Astrocyte of the cerebellum (primary cell): ENCODE measurements at places on chromosomes 2 and 18.

DNA sequence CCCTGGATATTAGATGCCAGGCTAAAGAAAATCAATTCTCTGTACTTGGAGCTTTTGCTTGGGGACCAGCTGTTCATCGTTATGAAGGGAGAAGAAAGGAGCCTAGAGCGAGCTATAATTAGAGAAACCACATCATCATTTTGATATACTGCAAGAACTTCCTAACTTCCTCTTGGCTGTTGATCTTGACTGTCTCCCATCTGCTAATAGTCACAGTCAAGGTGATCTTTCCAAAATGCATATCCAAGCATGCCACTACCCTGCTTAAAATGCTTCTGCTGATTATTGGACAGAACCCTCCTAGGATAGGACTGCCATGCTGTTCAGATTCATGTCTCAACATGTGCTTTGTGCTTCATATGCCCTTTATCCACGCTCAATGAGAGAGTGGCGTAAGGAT, 54.8 kb downstream of the RAPGEF4 start:
- DNase-seq, result no peak

- no peak for DNase-seq
These were observed 27.1 kb downstream of the VPS54 start for GRCh38 chr2:63992061-63992685.

GRCh38 chr2:240568678-240569522, 616 bp downstream of the RNPEPL1 start:
- DNase-seq, result no peak

- no peak for DNase-seq
These were observed 283.0 kb downstream of the MYCN start for GRCh38 chr2:16223161-16223840.

- no peak for DNase-seq
These were observed 2.1 kb downstream of the LBH start for GRCh38 chr2:30233271-30234009.

DNA sequence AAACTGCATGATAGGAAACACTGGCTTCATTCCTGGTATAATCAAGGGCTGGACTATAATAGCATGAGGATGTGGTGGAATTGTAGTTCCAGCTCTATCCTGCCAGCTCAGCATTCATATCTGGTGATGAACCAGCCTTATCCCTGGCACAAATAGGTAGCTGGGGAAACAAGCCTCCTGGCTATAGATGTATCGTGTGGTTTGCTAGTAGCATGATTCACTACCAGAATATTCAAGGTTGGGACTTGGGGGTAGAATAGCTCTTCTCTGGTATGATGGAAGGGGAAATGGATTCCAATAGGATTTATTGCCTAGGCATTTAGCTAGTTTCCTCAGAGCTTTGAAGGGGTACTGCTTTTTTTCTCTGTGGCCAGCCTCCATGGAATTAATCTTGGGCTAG, 532.8 kb downstream of the FBXO15 start:
- peak; percentile 93 for DNase-seq

GRCh38 chr2:158181171-158181570, 79.5 kb downstream of the UPP2 start:
- DNase-seq, result no peak

DNA sequence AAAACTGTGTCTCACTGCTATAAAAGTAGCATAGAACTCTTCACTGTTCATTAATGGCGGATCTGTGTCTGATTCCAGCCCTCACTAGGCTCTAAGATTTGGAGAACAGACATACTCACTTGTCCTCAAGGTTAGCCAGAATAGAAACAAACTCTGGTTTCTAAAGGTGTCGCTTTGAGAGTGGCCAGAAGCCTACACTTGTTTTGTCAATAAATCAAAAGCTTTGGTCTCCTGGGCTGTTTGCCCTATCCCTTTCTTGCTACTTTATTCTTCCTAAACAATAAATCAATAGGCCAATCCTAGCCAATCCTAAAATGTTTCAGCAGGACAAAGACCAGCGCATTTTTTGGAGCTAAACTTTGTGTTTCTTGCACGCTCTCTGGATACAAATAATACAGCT, 1064.6 kb upstream of the CHAC2 start:
- DNase-seq, result no peak

DNA sequence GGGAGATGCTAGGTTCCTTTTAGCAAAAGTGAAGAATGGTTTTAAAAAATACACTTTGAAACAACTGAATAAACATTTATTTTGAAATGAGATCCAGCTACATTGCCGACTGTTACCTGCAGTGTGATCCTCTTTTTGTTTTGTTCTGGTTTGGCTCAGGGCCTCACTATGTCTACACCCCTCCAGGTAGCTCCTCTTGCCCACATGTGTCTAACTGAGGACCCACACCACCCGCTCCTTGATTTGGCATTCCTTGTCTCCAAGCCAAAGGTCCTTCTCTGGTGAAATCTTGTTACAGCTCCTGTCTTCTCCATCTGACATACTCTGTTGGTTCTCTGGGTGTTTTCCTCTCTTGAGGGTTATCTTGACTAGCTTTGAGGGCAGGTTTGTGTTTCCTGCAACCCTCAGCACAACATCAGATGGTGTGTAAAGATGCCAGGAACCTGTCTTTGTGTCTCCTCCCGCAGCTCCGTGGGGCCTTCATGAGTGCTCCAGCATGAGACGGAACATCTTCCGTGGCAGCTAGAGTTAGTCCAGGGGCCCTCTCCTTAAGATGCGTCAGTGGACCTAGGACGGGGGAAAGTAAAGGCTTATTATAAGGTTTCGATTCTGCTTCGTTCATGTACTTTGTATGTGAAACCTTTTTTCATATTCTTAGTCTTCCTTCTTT, 32.1 kb downstream of the MAP4K4 start:
- no peak for DNase-seq

GRCh38 chr2:98388601-98389250, 42.5 kb downstream of the CNGA3 start:
- no peak for DNase-seq

DNA sequence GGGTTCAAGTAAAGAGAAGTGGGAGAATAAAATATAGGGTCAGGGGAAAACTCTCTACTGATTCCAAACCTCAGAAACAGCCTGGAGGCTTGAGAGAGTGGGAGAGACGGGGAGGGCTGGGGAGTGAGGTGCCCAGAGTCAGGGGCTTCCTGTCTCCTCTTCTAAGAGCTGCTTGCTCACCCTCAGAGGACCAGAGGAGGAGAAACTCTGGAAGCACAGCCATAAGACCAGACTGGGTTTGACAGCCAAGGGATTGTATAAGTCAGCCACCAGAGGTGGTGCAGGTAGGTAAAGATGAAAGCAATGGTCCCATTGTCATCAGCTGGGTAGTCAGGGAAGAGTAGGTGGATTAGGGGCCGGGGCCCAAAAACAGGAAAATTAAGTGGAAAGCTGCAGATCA, 259.4 kb downstream of the TNS1 start:
- no peak for DNase-seq

DNA sequence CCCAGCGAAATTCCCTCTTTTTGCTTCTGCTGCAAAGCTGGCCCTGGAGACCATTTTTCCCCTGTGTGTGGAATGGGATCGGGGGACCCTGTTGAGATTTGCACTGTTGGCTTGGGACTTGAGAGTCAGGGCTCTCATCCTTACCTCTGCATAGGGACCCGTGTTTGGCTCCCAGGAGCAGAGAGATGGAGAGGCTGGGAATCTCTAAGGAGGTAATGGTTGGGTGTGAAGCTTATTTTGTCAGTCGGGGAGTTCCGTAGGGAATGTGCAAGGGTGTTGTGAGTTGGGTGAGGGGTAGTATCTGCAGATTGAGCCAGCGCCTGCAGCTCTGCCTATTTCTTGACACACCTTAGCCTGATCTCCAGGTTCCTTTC, 4.5 kb downstream of the GATA6 start:
- no peak for DNase-seq

GRCh38 chr2:140136366-140136765, 1356.2 kb upstream of the NXPH2 start:
- no peak for DNase-seq

DNA sequence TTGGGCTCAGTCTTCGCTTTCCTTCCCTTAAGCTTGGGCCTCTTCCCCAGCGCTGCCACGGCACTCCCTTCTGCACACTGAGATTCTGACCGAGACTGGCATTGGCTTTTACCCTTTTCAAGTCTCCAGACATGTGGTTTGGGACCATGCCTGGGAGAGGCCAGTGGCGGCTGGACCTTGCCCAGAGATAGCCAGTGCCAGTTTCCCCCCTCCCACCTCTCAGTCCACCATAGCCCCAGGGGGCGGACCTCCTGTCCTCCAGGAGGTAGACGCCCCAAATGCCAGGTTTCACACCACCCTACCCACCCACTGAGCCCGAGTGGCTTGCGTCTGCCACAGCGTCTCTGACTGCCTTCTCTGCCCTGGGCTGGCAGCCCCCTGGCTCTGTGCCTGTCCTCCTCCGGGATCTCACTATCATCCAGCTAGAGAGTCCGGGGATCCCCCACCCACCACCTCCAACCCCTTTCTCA, 47.7 kb downstream of the INPP5D start:
- no peak for DNase-seq

- DNase-seq, result no peak
These were observed 96.9 kb downstream of the PHLPP1 start for GRCh38 chr18:62812242-62812641.

DNA sequence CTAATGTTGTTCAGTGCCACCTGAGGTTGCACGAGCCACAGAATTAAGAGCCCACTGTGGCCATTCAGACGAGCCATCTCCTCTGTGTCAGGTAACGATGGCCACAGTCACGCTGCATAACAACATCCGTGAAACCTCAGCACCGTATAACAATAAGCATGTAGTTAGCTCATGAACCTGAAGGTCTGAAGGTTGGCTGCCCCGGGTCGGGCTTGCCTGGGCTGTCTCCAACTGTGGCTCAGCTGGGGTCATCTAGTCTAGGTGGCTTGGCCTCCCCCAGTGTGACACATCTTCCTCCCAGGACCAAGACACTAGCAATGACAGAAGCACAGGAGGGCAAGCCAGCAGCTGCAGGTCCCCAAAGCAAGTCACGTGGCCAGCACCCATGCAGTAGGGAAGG, 258.0 kb downstream of the GLI2 start:
- DNase-seq, result no peak

- no peak for DNase-seq
These were observed 1.1 kb downstream of the PUM2 start for GRCh38 chr2:20349513-20349921.

GRCh38 chr2:45043174-45043573, 33.9 kb upstream of the SIX2 start:
- DNase-seq, result no peak

DNA sequence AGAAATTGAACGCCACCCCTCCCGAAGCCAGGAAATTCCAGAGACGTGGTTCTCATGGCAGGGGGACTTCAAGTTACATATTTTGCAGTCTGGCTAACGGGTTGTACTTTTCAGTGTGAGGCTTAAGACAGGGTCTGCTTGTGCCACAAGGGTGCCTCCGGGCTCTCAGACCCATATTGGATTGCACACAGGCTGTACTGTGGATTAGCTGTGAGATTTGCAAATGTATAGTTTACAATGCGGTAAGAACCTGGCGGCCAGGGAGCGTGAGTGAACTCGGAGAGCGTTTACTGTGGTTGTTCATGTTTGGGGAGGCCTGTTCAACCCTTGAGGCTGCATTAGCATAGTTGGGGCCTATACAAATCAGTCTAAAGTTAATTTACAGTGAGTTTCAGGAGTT, 143.9 kb upstream of the SIX2 start:
- DNase-seq, result no peak

GRCh38 chr2:65539633-65540032, 107.2 kb upstream of the SPRED2 start:
- no peak for DNase-seq

DNA sequence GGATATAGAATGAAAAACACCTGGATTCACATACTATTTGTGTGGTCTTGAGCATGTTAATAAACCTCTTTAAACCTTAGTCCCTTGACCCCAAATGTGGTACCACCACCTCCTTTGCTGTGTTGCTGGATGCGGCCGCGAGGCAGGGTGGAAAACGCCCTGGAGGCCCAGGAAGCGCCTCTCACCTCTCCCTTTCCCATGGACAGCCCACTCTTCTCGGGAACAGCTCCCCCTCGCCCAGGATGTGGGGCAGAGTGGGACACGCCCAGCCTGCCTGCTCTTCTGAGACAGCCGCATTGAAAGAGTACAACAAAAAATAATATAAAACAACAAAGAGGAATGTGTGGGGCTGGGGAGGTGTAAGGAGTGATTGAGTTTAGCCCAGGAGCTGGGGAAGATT, 549.0 kb upstream of the ID2 start:
- DNase-seq, result no peak

DNA sequence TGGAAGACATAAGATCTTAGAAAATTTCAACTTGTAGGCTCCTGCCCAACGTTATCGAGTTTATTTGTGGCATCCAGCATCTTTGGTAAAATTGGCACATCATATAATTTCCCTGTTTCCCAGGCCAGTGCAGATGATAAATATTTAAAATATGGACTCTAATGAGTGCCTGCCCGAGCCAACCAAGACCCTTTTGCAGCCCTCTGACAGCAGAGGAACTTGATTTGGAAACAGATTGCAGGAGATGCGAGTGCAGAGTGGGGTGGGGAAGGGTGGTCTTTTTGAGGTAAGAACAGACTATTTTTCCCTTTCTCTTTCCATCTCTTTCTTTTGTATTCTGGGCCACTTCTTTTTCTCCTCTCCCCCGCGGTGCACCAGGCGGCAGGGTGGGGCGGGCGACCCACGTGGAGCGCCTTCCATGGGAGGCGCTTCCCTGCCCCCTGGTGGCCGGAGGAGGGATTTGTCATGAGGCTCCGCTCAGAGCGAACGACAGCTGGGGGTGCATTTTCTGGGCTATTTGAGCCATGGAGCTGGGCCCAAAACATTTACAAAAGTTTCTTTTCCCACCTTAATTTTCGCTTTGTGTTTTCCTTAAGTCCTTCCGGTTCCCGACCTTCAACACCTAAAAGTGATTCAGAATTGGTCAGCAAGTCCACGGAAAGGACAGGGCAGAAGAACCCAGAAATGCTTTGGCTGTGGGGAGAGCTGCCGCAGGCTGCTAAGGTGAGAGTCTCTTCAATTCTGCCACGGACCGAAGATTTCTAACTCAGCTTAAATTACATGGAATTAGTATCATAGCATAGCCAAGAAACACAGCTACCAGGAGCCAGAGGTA, 32.7 kb downstream of the LPIN1 start:
- DNase-seq, result peak; percentile 20

DNA sequence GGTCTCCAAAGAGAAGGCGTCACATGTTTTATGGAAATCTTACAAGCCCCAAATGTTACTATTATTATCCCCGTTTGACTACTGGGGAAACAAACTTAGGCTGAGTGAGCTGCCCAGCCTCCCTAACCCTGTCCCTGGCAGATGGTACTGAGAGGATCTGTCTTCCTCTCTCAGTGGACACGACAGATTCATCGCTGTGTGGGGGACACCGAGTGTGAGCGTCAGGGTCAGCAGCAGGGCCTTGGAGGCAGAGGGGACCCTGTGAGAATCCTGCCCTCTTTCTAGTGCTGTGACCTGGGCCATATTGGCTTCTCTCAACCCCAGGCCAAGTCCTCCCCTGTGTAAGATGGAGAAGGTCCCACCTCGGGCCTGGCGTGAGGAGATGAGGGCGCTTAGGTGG, 27.1 kb upstream of the SMAD7 start:
- no peak for DNase-seq

- DNase-seq, result no peak
These were observed 1.0 kb downstream of the ALKAL2 start for GRCh38 chr2:286774-287392.

DNA sequence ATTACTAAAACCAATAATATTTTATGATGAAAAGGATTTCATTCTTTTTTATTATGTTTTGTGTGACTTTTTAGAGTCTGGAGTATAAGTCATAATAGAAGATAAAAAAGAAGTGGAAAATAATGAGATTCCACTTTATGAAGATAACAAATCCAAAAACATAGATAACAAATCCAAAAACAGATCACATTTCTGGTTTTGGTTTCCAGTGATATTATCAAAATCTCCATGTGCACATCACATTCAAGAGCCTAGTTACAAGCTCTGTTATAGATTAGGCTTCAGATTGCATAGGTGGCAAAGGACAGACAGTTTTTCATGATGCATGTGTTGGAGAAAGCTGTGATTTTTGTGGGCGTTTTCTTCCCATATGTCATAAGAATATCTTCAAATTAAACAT, 648.2 kb downstream of the STK39 start:
- no peak for DNase-seq
